NCI-H1105 treated with DMSO at 0.1 percent for 48 hours (cell line): ENCODE measurements at places on chromosomes 12 and 14.

DNA sequence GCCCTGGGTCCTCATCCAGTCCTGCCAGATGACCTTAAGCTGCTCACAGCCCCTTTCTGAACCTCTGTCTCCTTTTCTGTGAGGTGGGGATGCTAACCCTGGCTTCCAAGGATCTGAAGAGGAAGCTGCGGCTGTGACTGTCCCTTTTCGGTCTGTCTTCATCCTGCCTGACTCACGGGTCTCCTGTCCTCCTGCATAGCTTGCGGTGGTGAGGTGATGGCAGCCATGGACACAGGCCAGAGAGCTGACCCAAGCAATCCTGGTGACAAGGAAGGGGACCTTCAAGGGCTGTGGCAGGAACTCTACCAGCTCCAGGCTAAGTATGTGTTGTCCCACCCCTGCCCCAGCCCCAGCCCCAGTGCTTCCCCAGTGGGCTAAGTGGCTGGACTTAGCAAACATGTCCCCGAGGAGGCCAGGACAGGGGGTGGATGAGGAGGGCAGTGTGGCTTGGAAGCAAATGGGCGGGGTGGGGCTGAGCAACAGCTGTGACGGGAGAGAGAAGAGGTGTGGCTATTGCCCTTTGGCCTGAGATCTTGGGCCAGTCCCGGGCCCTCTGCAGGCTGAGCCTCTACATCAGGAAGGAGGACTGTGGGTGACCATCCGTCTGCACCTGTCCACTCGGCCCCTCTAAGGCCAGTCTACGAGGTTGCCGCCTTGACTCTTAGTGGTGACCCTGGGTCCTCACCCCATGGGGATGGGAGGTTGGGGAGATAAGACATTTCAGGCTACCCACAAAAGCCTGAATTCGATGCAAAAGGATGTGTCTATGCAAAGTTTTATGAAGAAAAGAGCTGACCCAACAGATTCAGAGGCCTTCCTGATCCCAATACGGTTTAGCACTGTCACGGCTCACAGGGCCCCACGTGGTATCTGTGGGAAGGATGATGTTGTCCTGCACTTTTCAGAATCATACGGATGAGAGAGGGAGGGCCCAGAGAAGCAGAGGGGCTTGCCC is 1.1 kb downstream of the CCDC197 start:
- no peak for DNase-seq

DNA sequence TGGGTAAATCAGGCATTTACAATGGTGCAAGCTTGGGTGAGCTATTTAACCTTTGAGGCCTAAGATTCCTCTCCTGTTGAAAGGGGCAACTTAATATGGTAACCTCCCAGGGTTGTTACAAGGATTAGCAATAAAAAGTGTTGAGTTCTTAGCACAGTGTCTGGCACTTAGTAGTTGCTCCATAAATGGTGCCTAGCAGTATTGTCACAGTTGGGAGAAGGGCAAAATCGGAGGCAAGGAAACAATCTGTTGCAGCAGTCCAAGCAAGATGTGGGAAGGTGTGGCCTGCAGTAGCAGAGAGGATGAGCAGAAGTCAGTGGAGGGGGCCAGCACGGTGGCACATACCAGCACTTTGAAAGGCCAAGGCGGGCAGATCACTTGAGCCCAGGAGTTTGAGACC is 7.3 kb upstream of the SP7 start:
- no peak for DNase-seq

DNA sequence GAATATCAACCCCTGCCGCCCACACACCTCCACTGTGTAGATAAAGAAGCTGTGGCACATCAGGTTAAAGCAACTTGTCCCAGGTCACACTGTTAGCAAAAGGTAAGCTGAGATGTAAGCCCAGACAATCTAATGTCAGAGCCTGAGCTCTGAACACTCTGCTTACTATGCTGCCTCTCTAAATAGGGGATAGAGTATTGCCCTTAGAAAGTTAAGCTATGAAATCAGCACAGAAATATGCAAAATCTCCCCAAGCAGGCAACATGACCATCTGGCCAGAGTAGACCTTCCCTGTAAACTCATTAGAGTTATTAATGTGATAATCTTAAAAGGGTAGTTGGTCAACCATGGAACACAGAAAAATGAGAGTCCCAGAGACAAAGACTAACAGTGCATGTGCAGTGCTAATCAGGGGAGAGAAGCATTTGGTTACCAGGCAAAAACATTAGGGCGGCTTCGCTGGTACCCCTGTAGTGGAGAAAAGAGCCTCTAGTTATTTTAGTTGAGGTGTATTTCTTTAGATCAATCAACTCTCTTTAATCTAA is 171.0 kb downstream of the BTG1 start:
- no peak for DNase-seq

DNA sequence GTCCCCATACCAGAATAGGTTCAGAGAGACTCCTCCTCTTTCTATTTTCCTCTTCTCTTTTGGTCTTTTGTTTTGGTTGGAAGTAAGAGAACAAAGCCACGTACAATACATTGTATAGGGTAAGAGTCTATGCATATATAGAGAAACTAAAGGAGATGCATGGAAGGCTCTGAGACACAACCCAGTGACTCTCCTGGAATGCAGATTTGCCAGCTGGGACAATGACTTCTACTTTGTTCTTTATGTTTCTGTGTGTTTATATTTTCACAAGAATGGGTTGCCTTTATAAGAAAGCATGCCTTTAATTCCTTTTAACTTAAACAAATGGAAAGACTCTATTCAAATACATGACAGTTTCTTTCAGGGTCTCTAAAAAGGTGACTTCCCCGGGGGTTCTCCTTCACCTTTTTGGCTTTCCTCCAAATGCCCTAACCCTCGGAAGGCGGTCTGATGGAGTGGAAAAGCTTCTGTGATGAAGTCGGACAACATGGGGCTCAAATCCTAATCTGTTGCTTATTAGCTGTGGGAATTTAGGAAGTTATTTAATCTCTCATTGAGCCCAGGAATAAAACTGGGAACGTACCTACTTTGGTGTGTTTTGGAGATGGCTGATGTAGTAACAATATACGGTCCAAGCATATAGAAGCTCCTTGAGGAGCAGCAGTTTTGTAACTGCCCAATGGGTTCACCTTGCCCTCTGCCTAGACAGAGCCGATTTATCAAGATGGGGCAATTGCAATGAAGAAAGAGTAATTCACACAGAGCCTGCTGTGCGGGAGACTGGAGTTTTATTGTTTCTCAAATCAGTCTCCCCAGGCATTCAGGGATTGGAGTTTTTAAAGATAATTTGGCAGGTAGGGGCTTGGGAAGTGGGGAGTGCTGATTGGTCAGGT is 9.1 kb upstream of the SERPINA1 start:
- DNase-seq, result no peak

DNA sequence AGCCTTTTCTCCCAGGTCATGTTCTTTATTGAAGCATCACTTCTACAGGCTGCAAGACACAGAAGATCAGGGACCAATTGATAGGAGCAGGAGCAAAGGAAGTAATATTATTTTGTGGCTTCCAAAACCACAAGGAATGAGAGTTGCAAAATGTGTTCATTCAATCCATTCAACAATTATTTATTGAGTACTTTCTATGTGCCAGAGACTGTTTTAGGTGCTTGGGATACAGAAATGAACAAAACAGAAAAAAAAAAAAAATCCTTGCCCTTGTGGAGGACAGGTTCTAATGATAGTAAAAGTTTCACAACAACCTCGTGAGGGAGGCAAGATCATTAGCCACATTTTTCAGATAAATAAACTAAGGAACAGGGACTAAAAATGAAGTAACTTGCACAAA is 20.1 kb upstream of the DACT1 start:
- DNase-seq, result no peak

GRCh38 chr12:128823216-128823915 is 392 bp downstream of the SLC15A4 start:
- peak; percentile 69 for DNase-seq

- DNase-seq, result no peak
These were observed 32.3 kb upstream of the KRAS start for GRCh38 chr12:25283006-25283405.

GRCh38 chr14:46661728-46662127 is 10.1 kb upstream of the RPL10L start:
- no peak for DNase-seq

GRCh38 chr12:96749999-96750398 is 157.1 kb upstream of the NEDD1 start:
- DNase-seq, result no peak

DNA sequence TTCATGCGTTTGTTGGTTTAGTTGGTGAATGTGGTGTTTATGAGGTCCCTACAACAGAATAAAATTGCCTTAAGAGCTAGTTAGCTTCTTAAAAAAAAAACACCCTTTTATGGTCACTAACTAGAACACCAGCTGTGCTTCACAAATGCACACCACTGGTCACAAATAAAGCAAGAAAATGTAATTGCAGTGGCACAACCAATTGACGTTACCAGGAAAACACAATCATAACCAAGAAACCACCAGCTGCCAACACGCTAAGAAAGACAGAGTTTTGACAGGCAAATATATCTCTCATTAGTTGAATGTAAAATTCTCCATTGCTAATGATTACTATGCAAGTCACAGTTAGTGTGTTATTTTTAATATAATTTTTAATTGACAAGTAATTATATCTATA is 389.9 kb downstream of the ADAMTS20 start:
- DNase-seq, result no peak

DNA sequence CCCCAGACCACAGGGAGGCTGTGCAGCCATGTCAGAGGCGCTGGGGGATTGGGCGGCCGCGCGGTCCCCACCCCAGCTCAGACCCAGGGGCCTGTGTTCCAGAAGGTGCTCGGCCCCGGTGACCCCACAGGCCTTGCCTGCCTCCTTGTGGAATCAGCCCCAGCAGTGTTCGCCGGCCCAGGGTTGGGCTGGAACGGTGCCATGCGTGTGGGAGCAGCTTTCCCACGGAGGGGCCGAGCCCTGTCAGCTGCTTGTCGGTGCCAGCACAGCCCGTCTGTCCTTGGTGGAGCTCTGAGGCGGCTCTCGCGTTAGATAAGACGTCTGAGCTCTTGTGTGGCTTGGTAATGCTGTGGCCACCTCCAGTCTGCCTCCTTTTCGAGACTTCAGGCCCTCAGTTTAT is 8.5 kb downstream of the ZFYVE21 start:
- no peak for DNase-seq

- no peak for DNase-seq
These were observed 69.3 kb upstream of the FSCB start for GRCh38 chr14:44576356-44576755.

DNA sequence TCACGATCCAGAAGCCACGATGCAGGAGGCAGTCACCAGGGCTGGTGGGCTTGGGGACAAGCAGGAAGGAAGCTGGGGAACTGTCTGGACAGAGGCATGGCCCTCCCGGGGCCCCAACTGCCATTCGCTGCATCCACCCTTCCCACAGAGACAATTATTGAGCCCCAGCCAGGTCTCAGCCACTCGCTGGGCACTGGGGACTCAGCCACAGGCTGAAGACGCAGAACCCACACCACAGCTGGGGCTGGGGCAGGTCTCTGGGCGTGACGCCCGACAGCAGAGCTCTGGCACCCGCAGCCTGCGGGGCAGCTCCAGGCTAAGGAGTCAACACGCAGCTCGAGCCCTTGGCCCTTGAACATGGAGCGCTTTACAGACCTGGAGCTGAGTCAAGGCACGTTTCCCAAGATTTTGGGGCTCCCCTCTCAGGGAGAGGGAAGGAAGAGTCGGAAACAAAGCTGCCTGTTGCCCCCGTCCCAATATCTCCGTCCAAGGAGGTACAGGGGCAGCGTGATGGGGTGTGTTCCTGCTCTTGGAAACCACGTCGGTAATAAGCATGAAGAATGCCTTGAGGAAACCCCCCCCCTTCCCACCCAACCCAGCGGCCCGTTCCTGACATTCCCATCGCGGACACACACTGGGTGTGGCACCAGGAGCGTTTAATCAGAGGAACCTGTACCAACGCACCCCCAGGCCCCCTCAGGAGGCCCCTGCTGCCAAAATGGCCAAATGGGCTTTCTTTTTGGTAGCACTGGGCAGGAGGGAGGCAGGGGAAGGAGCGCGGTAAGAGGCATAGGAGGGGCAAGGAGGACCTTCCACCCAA is 6.7 kb downstream of the RIMBP2 start:
- no peak for DNase-seq

GRCh38 chr12:65330331-65330730 is 51.8 kb downstream of the MSRB3 start:
- DNase-seq, result peak; percentile 44

DNA sequence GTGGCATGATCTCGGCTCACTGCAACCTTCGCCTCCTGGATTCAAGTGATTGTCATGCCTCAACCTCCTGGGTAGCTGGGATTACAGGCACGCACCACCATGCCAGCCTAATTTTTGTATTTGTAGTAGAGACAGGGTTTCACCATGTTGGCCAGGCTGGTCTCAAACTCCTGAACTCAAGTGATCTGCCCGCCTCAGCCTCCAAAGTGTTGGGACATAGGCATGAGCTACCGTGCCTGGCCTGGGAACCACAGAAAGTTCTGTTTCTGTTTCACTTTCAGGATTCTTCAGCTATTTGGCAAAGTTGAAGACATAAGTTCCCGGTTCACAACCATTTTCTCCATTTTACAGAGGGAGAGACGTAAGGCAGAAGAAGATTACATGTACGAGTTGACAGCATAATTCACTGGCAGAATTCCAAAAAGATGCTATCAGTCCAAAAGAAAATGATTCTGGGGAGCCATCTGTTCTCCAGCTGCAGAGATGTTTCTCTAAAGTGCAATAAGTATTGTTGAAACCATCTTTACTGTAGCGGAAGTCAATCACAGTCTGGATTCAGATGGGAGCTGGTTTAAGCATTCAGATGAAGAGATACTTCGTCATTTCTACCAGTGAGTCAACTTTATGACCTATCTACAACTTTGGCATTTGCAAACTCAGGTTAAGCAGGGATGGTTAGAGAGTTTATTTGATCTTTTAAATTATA is 8.1 kb upstream of the RNF34 start:
- DNase-seq, result no peak

DNA sequence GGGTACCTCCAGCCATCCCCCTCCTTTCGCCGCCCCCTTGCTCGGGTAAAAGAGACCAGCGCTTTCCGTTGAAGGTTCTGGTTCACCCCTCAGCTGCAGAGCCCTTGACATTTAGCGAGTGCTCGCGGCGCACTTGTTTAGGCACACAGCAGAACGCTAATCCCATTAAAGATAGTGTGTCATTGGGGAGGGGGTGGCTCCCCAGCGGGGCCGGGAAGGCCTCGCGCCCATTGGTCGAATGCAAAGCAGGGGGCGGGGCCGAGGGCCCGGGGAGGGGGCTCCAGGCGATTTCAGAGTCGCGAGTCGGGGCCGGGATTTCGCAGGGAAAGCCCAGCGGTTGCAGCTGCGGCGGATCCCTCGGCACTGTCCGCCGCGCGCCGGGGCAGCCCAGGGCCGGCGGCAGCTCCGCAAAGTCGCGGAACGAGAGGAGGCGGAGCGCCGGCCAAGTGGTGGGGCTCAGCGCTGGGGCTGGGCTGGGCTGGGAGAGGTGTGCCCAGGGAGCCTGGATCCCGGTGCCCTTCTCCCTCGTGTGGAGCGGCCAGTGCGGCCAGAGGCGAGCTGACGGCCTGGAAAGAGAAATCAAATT is 122.9 kb downstream of the TSPAN9 start:
- peak; percentile 68 for DNase-seq

DNA sequence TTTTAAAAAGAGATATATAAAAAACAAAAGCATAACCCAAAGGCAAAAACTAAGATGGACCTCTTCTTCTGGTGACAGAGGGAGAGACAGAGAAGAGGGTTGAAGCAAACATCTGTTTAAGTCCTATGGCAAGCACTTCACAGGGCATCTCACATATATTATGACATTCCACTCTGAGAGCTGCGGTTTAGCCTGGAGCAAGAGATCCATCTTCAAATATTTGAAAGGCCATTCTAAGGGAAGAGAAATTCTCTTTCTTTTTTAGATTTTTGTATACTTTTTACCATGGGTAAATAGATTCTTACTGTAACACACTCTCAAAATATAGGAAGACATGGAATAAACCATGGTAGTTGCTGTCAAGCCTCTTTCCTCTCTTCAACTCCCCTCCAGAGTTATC is 204.1 kb downstream of the GXYLT1 start:
- DNase-seq, result no peak
